ENCODE measurements at places on chromosomes 7 and 10.
A peak's percentile ranks its signal among the peaks of the same experiment; 100 is the strongest.

GRCh38 chr10:110779489-110779888 lies 92.2 kb upstream of the PDCD4 start:
- no peak for DNase-seq

GRCh38 chr7:39721919-39722597 lies 98.7 kb downstream of the RALA start:
- DNase-seq, result no peak

DNA sequence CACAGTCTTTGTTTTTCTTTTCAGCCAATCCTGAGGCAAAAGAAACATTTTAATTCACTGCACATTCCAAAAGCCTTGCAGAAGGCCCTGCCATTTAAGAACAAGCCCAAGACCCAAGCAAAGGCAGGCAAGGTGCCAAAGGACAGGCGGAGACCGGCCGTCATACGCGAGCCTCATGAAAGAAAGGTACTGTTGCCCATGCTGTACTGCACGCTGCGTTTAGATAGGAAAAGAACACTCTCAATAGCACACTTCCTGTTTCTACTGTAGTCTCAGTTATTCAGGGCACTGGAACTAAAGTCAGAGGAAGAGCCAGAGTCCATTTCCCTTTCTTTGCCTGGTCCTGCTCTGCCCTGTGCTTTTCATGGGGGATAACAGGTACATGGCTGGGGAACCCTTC lies 47.6 kb downstream of the BMS1 start:
- no peak for DNase-seq

GRCh38 chr10:78515873-78516153 lies 482.1 kb downstream of the RPS24 start:
- no peak for DNase-seq

DNA sequence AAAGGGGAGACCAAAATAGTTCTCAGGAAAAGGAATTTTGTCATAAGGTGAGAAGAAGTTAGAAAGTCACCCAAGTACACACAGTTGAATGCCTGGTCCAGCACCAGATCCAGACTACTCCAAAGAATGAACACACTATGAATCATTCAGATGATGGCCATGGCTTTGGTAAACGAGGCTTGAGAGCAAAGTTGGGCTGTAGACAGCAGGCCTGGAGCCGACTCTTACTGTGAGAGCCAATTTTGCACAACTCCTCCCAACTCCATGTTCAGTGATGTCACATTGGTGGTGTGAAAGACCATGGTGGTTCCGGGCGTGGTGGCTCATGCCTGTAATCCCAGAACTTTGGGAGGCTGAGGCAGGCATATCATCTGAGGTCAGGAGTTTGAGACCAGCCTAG lies 131.6 kb downstream of the PKD1L1 start:
- DNase-seq, result no peak

DNA sequence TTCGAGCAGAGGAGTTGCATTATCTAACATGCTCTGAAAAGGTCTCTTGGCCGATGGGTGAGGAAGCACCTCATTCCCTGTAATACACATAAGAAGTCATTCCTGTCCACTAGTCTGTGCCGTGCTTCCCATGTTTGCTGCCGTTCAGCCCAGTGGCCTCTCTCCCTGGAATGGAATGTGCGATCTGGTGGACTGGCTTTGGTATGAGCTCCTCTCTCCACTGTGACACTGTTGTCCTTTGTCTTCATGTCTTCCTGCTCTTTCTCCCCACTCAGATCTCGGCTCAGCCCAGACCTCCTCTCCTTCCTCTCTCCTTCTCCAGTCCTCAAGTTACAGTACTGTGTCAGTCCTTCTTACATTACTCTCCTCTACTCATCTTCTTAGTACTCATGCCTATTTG lies 192.8 kb upstream of the KLF6 start:
- no peak for DNase-seq

DNA sequence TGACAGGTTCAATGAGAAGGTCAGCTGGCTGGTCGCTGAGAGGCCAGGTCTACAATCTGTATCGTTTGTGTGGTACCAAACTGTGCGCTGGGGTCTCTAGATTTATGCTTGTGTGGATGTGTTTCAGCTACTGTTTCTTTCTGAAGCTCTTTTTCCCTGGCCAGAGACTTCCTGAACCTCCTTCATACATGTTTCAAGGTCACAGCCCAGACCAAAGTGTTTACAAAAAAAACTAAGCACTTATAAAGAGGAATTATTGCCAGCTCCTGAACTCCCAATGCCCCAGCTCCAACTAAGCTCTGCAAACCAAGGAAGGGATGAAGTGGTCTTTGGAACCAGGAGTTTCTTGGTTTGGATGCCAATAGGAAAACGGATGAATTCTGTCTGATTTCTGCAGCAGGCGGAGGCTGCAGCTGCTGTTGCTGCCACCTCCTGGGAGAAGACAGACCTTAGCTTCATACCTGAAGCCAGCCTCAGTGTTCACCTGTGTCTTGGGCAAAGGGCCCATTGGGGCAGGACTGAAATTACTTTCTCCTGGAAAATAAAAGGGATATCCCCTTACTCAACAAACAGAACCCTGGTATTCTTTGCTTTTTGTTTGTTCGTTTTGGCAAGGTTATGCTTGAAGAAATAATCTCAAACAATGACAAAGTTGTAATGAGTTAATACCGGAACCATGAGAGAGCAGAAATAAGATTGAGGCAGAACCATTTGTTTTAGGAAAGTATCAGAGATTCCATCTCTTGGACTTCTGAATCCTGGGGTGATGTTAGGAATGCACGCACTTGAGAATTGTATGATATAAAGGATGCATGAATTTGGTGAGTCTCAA lies 24.6 kb upstream of the MKLN1 start:
- DNase-seq, result peak; percentile 43

- DNase-seq, result no peak
Observed at GRCh38 chr7:134546955-134547354, 2.0 kb upstream of the AKR1B15 start.

DNA sequence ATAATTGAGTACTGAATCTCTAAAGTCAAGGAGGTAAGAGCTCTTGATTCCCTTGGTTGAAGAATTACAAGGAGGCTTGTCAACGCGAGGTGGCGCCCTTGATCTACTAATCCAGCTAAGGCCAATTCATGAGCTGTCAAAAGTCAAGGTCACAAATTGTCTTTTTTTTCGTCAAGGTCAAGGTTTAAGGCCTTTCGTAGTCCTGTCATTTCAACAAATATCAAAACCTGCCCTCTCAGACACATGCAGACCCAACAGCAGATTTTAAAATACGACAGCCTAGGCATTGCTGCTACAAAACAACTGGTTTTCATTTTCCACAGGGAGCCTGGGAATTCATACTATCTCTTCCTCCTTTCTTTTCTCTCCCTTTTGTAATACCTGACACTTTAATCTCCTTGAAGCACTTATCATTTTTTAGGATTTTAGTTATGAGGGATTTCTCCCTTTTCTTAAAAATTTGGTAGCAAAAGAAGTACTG lies 3.6 kb downstream of the HOXA13 start:
- peak; percentile 91 for DNase-seq

Measured in Right ventricle myocardium superior (tissue), 1 donor.